ENCODE measurements at places on chromosomes 12 and 14.
A peak's percentile ranks its signal among the peaks of the same experiment; 100 is the strongest.

DNA sequence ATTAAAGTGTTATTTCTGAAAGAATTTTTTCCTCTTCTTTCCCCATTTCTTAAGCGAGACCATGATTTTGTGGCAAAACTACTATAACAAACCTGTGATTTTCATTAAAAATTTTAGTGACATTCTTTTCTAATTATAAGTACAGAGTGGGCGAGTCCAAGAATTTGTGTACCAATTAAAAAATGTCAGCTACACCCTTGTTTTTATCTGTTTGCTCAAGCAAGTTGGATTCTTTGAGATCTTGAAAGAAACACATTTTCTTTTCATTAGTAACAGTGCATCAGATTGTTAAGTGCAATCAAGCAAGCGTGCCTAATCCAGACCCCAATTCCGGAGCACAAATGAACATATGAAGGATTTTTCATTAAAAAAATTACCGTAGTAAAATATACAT, 338.8 kb upstream of the DDHD1 start:
- DNase-seq, result no peak

DNA sequence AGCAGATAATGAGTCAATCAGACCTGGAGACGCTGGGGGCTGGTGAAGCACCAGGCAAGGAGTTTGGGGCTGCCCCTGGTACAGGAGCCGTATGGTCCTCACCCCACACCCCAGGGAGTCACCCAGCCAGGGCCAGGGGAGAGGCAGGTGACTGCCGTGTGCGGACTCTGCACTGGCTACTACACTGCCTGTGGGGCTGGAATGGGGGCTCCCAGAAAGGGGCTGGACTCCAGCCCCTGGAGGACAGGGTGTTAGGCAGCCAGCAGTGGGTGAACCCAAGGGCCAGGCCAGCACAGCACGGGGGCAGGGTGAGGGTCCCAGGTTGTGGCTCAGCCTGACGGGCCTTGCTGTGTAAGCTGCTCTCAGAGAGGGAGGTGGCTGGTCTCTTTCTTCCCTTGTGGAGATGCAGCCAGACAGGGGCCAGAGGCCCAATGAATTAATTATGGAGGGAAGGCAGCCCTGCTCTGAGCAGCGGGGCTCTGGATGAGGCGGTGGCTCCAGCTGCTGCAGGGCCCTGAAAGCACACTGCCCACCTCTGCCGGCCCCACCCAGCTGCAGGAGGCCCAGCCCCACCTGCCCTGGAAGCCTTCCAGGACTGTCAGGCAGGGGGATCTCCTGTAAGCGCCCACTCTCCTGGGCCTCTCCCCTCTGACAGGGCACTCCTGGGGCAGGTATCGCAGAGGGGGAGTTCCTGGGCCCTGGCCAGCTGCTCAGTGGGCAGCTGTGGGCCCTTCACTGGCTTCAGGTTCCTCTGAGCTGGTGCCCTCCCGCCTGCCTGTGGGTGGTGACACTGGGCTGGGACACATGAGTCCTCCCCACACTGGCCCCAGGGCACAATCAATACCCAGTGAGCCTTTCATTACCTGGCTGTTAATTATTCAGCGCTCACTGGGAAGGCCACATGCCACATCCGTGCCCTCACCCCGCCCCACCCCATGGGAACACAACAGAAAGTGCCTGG, 142.5 kb upstream of the C14orf180 start:
- no peak for DNase-seq

DNA sequence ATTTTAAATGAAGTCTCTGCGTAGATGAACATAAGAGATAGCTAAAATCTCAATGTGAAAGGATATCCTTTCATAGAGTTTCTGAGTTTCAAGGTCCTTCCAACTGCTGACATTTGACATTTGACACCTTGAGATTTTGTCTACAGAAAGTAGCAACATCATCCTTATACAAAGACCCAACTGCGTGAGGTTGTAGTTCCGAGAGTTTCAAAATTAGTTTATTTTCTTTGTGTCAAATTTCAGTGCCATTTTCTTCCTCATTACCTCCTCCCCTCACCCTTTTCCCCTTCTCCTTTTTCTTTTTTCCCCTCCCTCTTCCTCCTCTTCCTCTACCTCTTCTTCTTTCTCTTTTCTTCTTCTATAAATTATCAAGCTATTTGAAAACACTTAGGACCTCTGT, 26.9 kb upstream of the BATF start:
- no peak for DNase-seq

DNA sequence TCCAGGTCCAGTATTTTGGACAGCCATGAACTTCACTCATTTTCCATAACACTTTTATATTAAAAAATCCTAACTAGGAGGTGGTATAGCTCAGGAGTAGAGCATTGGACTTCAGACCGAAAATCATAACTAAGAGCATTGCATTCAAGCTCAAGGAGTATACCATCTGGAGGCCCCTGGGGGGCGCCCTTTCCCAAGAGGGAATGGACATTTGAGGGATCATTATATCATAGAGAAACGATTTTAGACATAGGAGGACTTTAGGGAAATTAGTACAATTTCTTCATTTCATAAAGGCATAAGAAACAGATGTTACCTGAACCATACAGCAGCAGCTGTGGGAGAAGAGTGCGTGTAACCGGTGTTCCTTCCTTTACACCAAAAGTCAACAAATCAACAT, 5.2 kb upstream of the ATG14 start:
- peak; percentile 17 for DNase-seq

DNA sequence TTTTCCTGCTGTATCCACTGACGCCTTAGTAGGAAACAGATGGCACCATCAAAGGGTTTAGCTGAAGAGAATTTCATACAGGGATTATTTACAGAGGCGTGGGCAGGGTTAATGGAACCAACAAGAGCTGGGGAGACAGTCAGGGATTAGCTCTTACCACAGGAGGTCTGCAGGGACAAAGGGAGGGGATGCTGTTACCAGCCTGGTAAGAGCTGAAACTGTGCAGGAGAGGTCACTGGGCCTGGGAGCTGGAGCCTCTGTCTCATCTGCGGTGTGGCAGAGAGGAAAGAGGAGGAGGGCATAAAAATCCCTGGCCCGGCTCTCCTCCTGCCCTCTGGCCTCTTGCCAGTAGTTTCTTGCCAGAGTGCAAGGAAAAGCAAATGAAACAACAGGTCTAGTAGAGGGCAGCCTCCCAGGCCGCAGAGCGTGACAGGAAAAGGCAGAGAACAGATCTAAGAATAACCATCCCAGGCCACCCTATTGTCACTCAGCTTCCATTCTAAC, 18.9 kb upstream of the POC1B start:
- no peak for DNase-seq

DNA sequence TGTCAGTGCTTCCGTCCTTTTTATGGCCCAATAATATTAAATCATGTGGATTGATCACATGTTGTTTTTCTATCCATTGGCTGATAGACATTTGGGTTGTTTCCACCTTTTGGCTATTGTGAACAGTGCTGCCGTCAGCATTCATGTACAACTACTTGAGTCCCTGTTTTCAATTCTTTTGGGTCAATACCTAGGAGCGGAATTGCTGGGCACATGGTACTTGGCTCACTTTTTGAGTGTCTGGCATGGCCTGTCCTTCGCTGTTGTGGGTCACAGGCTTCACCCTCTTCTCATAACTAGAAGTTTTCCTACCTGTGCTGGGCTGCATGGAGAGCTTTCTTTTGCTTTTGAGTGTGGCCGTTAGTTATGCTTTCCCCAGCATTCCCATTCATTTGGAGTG, 72.7 kb downstream of the DNAH10 start:
- no peak for DNase-seq

DNA sequence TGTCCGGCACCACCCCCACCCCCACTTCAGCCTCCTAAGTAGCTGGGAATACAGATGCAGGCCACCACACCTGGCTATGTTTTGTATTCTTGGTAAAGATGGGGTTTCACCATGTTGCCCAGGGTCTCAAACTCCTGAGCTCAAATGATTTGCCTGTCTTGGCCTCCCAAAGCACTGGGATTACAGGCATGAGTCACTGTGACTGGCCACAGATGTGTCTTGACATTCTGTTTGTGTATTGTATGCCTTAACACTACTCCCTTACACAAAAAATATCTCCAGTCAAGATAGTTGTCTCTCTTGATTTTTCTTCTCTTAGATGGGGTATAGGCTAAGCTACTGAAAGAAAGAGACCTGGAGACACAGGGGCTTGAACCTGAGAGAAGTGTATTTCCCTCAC, 17.6 kb downstream of the CLEC14A start:
- no peak for DNase-seq

DNA sequence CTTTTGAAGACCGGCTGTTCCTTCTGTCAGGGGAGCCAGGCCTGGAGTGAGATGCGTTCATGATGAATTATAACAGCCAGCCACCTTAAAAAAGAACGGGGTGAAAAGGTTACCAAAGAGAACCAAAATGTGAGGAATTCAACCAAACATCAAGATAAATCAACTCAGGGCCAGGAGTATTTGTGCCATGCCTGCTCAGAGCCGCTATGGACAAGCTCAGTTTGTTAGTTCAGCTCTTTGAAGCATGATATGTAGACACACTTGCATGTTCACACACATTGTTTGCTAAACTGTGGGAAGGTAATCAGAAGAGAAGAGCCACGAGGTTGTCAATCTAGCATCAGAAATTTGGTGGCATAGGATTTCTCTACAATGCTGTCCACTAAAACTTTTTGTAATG, 367.4 kb upstream of the TBX3 start:
- DNase-seq, result no peak

DNA sequence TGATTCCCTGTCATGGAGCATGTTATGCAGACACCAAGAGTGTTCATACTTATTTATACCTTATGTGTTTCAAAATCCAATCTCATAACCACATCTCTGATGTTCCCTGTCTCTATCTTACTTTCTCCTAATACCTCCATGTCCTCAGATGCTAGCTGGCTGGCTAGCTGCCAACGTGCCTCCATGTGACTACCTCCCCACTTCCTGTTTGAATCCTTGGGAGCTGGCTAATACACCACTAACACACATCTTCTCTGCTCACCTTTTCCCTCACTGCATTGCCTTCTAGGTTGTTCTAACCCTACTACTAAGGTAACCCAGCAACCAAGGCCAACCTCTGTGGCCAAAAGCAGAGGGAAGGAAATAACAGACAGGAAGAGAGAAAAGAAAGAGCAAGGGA, 27.3 kb downstream of the TTC5 start:
- peak; percentile 14 for DNase-seq

DNA sequence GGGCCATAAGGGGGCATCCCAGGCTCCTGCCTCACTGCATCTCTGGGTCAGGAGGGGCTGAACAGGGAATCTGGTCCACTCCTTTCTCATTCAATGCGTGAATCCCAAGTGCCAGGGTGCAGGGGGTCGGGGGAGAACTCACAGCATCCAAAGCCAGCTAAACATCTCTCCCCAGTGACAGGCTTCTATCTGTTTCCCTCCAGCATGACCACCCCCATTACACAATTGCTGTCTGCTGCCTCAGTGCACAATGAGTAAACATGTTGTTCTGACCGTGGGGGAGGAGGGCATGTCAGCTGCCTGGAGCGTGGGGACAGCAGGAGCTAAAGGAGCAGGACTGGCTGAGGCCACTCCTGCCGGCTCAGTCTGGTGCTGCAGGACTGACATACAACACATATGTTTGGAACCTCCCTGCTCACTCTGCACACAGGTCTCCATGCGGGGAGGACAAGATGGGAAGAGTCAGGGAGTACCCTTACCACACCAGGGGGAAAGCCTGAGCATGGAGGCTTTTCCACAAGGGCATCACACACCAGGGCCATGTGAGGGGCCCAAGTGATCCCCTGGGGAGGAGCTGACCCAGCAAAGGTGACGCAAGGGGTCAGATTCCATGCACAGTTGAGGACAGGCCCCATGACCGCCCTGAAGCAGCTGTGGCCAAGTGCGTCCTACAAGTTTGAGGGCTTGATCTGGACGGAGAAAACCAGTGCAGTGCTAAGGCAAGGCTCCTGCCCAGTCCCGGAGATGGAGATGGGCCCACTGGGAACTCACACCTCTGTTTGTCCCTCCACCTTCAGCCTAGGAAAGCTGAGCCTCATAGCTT, 1.4 kb downstream of the TNS2 start:
- no peak for DNase-seq

DNA sequence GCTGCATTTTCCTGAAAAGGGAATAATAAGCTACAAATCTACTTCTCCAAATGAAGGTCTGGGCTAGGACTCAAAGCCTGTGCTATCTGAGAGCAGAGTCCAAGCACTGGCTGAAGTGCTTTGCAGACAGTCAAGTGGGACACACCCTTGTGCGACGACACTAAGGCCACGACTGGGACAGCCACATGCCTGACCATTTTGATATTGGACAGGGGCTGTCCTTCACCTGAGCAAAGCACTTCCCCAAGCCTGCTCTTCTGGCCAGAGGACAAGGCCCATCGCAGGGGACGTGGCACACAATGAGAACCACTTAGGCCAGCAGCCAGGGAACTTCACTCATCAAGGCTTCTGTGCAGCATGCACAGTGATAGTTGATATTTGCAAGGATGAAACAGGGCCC, 71.4 kb downstream of the RBM19 start:
- no peak for DNase-seq

GRCh38 chr12:96219700-96220206, 25.6 kb downstream of the ELK3 start:
- DNase-seq, result no peak
